Bone marrow (tissue), 2 donors: ENCODE measurements at places on chromosomes 11 and 22.

- DNase-seq = no peak
Measured at GRCh38 chr11:62233730-62234129, 8.3 kb upstream of the SCGB1D2 start.

DNA sequence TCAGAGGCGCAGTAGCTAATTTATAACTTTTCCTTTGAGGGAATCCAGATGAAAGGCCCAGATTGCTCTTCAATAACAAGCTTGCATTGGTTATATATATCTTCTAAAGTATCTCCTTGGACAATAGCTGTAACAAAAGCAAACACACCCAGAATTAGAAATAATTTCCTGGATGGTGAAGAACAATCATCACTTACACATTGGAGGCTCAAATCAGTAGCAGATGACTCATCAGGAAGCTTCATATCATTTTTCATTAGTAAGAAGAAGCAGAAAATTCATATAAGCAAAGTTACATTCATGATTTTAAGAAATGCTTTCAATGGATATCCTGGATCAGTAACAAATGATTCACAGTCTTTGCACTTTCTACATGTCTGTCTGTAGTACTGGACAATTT lies 173.6 kb upstream of the CCDC90B start:
- no peak for DNase-seq

GRCh38 chr11:46860218-46860617 lies 14.1 kb upstream of the CKAP5 start:
- DNase-seq = no peak

DNA sequence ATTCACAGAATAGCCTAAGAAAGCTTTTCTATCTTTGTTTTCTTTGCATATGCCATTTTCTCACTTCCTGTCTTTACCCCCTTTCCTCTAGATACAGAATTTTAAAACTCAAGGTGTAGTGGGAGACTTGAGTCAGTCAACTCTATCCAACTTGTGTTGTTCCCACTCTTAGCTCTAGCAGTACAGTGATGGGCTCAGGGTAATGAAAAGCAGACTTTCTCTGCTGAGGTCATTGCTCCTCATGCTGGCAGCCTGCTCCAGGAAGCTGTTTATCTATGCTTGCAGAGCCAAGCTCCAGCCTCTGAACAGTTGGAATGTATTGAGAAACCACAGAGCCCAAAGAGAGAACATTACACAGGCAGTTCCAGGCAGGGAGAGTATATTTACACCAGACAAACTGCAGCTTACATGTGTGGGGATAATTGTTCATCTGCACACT lies 68.1 kb downstream of the CSTPP1 start:
- peak; percentile 72 for DNase-seq

- DNase-seq = no peak
Measured at GRCh38 chr11:57095417-57095816, 86.3 kb upstream of the LRRC55 start.

- DNase-seq = no peak
Measured at GRCh38 chr22:49958931-49959781, 1.4 kb upstream of the PIM3 start.

- DNase-seq = peak; percentile 61
Measured at GRCh38 chr11:44104481-44105294, 9.2 kb downstream of the EXT2 start.

GRCh38 chr11:36377759-36378564 lies 81.9 kb downstream of the PRR5L start:
- DNase-seq = no peak

DNA sequence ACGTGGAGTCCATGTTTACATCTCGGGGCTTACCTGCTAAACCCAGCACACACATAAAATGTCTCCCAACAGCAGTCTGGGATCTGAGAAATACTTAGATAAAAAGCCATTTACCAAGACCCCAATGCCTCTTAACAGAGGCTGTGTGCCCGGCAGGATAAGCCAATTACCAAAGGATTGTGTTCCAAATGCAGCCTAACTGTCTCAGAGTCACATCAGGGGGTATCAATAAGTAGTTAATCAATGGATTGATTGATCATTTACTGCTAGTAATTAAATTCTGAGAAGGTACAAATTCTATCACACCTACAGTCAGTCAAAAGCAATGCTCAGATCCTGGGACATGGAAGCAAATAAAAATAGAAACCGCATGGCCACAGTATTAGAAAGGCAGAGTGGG lies 125.6 kb downstream of the DSCAML1 start:
- no peak for DNase-seq

- no peak for DNase-seq
Measured at GRCh38 chr11:76798202-76798581, 15.0 kb downstream of the TSKU start.

GRCh38 chr11:21254055-21254454 lies 584.7 kb downstream of the NELL1 start:
- no peak for DNase-seq

- DNase-seq = no peak
Measured at GRCh38 chr11:25436326-25436725, 895.6 kb upstream of the ANO3 start.

DNA sequence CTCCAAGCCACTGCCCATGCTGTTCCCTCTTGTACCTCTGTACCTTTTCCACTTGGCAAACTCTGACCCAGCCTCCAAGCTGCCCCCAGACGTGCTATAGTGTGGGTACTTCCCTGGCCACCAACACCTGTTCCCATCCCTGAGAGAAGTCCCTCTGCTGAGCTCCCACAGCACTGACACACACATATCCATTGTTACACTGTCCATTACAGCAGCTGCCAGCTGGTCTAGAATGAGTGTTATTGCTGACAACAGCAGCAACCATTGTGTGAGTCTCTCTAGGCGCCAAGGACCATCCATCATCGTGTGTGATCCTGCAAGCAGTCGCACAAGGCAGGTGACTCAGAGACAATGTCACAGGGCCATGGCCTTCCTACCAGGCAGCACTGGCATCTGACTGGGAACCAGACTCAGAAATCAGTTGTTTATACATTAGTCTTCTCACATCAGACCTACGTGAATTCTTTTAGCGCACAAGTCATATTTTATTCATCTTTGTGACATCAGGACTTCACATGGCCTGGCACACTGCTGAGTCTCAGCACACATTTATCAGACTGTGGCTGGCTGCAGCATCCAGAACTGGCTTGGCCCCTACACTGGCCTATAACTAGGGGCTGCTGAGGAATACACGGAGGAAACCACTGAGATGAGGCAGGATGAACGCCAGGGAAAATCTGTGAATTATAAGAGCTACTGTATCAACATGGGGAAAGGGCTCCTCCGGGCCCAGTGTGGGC lies 56.4 kb downstream of the SGSM3 start:
- DNase-seq = no peak

GRCh38 chr11:7418061-7418460 lies 67.2 kb upstream of the OLFML1 start:
- DNase-seq = no peak

- DNase-seq = no peak
Measured at GRCh38 chr11:107102692-107103477, 84.6 kb upstream of the GUCY1A2 start.

- DNase-seq = no peak
Measured at GRCh38 chr11:122215244-122215992, 99.4 kb upstream of the BLID start.

- no peak for DNase-seq
Measured at GRCh38 chr11:123018702-123019101, 37.1 kb upstream of the BSX start.

DNA sequence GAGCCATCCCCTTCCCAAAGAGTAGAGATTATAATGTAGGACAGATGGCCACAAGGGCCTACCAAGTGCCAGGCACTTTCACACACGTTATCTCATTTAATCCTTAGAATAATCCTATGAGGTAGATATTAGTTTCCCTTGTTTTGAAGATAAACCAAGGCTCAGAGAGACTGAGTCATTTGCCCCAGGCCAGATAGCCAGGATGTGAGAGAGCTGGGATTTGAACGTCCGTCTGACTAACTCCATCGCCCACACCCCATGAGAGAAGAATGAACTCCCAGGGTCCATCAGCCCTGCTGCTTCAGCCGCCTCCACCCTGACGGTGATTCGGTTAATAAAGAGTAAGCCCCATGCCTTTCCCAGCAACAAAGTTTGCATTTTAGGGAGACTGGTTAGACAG lies 10.7 kb downstream of the PRG3 start:
- DNase-seq = no peak

- no peak for DNase-seq
Measured at GRCh38 chr11:16603245-16603644, 135.2 kb upstream of the C11orf58 start.

DNA sequence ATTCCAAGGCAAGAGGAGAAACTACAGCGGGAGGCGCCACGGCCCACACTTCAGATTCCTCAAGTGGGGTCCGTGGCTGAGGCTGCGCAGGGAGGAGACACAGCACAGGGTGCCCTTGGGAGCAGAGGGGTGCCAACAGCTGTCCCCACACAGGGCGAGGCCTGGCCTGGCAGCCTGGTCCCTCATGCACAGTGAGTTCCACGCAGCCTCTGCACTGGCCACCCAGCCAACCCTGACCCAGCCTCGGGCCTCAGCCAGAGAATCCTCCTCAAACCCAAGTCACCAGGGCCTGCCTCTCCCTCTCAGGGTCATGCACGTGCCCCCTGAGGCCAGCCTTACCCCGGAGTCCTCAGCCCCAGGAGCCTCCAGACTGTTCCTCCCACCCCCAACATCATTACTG lies 22.4 kb upstream of the MOB2 start:
- DNase-seq = no peak
